Activated naive CD8-positive, alpha-beta T cell treated with anti-CD3 and anti-CD28 coated beads, Interleukin-2, amount 10 ng/mL, durations not matched to agents 7 days and 5 days (primary cell): ENCODE measurements at places on chromosomes 1 and 21.

DNA sequence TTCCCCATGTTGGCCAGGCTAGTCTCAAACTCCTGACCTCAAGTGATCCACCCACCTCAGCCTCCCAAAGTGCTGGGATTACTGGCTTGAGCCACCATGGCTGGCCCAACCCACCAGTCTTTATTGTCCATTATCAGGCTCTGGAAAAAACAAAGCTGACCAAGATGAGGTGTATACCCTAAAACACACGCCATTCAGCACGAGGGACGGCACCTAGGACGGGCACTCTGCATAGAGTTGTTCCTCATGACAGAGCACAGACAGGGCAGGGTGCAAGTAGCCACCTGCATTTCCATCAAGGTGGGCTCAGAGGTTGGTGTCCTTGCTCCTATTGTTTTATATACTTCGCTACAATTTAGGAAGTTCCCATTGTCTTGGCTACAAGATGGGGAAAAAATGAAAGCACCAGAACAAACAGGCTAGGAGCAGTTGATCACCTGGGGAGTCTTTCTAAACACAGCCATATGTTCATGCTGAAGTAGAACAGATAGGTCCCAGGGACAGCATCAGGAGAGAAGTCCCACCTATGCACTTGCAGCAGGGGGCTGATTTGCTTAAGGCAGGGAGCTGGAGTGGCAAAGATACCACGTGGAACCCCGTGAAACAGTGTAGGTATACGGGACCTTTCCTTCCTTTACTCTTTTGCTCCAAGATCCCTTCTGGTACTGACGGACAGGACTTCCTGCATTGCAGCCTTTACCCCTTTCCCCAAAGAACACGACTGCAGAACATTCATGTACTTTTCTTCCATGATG lies 4.5 kb downstream of the KRTCAP2 start:
- no peak overlapping the region for H3K27ac ChIP-seq
- no peak overlapping the region for H3K4me3 ChIP-seq
- peaks cover 26% of the 10 kb centered on the region for H3K4me1 ChIP-seq
- H3K27me3 ChIP-seq, result no peaks in the 10 kb centered on the region

- H3K4me1 ChIP-seq, result no peaks in the 10 kb centered on the region
- H3K27me3 ChIP-seq, result peaks cover 12% of the 10 kb centered on the region
- no peak overlapping the region for H3K4me3 ChIP-seq
- H3K27ac ChIP-seq, result no peak overlapping the region
Observed at GRCh38 chr1:36628804-36629203, 146.1 kb upstream of the CSF3R start.

DNA sequence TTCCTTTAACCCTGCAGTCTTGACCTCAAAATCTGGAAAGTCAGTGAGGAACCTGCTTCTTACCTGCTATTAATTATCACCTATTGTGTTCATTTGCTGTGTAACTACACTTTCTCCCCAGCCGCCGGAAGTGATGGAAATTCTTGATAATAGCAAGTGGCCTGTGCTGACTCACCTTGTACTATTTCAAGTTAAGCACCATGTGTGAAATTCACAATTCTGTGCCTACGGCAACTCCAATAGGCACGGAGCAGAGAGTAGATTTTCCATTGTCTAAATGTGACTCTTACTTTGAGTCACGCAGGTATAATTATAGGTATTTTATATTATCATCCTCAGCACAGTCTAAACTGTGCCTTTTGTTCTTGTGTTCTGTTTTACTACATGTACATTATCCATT lies 466.8 kb downstream of the KIF26B start:
- H3K27me3 ChIP-seq, result peaks cover 2% of the 10 kb centered on the region
- DNase-seq, result no peak
- no peaks in the 10 kb centered on the region for H3K36me3 ChIP-seq

DNA sequence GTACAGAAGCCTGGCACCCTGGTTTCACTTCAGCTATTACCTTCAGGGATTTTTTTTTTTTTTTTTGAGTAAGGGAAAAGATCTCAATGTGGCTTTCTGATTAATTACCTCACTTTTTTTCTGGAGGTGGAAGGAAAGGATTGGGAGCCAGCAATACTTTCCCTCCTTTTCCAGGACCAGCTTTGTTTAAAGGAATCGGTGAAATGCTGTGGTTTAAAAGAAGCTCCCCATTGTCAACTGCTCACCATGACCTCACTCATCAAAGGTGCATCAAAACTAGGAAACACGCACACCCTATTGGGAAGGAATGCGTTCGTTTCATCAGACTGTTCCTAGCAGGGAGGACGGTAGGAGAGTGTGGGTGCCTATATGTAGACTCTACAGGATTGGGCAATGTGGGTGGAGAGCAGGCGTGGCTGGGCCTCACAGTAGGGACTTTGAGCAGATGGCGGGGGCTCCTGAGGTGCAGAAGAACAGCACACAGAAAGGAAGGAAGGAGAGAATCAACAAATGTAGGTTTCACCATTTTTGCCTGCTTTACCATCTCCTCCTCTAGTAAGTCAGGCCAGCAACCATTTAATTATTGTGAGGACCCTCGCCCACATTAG lies 13.0 kb downstream of the PHGDH start:
- no peak for DNase-seq
- H3K4me3 ChIP-seq, result no peak overlapping the region
- H3K27ac ChIP-seq, result no peak overlapping the region
- peaks cover 25% of the 10 kb centered on the region for H3K36me3 ChIP-seq
- H3K27me3 ChIP-seq, result no peaks in the 10 kb centered on the region
- H3K4me1 ChIP-seq, result peaks cover 6% of the 10 kb centered on the region

DNA sequence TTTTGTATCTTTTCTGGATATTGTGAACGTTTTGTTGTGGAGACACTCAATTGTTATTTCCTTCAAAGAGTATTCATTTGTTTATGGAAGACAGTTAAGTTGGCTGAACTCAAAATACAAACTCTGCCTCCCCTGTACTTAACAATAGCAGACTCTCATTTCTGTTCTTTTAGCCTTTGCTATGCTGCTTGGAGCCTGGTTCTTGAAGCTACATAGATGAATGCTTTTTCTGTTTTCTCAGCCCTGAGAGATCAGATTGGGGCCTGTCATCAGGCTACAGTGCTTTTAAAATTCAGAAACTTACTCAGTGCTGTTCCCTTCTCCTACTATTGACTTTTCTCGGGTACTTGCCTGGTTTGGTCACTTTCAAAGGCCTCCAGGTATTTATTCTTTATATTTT lies 215.7 kb upstream of the LYPLAL1 start:
- peaks cover 1% of the 10 kb centered on the region for H3K27me3 ChIP-seq
- no peaks in the 10 kb centered on the region for H3K4me1 ChIP-seq
- no peak overlapping the region for H3K27ac ChIP-seq
- H3K36me3 ChIP-seq, result no peaks in the 10 kb centered on the region
- no peak for DNase-seq

GRCh38 chr1:85327759-85328158 lies 51.3 kb upstream of the BCL10 start:
- DNase-seq, result no peak
- no peaks in the 10 kb centered on the region for H3K4me1 ChIP-seq
- no peaks in the 10 kb centered on the region for H3K36me3 ChIP-seq
- no peak overlapping the region for H3K27ac ChIP-seq

GRCh38 chr1:79293611-79294010 lies 287.1 kb upstream of the ADGRL4 start:
- H3K4me1 ChIP-seq, result no peaks in the 10 kb centered on the region
- no peaks in the 10 kb centered on the region for H3K27me3 ChIP-seq
- no peak overlapping the region for H3K4me3 ChIP-seq
- DNase-seq, result no peak
- no peaks in the 10 kb centered on the region for H3K36me3 ChIP-seq

GRCh38 chr1:67726224-67726623 lies 41.2 kb downstream of the GADD45A start:
- no peaks in the 10 kb centered on the region for H3K4me1 ChIP-seq
- H3K4me3 ChIP-seq, result no peak overlapping the region
- H3K36me3 ChIP-seq, result no peaks in the 10 kb centered on the region

DNA sequence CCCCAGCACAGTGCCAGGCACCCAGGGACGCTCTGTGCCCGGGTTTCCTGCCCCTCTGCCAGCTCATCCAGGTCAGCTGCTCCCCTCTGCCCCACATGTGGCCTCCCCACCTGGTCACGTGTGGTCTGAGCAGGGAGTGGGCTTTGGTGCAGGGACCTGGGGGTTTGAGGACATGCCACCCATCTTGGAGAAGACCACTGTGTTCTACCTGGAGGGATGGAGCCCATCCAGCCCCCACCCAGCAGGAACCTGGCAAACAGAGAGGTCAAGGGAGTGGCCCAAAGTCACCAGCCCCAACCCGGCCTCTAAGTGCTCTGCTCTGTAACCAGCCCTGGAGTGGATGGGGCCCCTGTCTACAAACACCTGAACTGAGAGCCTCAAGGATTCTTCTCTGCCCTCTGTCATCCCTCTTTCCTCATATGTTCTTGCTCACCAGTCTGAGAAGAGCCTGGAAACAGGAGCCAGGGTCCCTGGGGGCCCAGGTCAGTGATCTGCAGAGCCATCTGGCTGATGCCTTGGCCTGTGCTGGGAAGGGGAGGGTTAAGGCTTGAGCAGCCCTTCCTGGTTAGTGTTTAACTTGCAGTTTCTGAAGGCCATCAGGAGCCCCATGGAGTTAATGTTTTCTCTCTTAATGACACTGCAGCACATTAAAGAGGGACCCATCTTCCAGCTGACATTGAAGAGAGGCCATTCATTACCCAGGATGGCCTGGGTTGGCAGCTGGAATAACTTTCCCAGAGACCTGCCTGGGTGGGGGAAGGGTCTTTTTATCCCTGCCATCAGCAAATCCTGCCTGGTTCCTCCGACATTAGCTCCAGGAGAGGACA lies 235.4 kb downstream of the PTPRU start:
- no peak overlapping the region for H3K27ac ChIP-seq
- no peak overlapping the region for H3K4me3 ChIP-seq
- no peaks in the 10 kb centered on the region for H3K36me3 ChIP-seq
- H3K4me1 ChIP-seq, result no peaks in the 10 kb centered on the region
- H3K27me3 ChIP-seq, result peaks cover 27% of the 10 kb centered on the region

GRCh38 chr1:29657816-29658215 lies 421.5 kb downstream of the PTPRU start:
- H3K36me3 ChIP-seq, result no peaks in the 10 kb centered on the region
- peaks cover 18% of the 10 kb centered on the region for H3K27me3 ChIP-seq
- no peak for DNase-seq
- H3K4me3 ChIP-seq, result no peak overlapping the region
- H3K4me1 ChIP-seq, result no peaks in the 10 kb centered on the region
- H3K27ac ChIP-seq, result no peak overlapping the region

- H3K27ac ChIP-seq, result peak overlapping the region; percentile 98
- peaks cover 26% of the 10 kb centered on the region for H3K36me3 ChIP-seq
- DNase-seq, result peak; percentile 56
- H3K4me3 ChIP-seq, result peak overlapping the region; percentile 95
- peaks cover 63% of the 10 kb centered on the region for H3K4me1 ChIP-seq
Observed at GRCh38 chr1:206471415-206471801, 1.1 kb downstream of the IKBKE start.

- peaks cover 8% of the 10 kb centered on the region for H3K27me3 ChIP-seq
- H3K27ac ChIP-seq, result no peak overlapping the region
- no peak overlapping the region for H3K4me3 ChIP-seq
- no peak for DNase-seq
- no peaks in the 10 kb centered on the region for H3K4me1 ChIP-seq
- H3K36me3 ChIP-seq, result no peaks in the 10 kb centered on the region
Observed at GRCh38 chr1:60936163-60936562, 146.2 kb upstream of the NFIA start.

DNA sequence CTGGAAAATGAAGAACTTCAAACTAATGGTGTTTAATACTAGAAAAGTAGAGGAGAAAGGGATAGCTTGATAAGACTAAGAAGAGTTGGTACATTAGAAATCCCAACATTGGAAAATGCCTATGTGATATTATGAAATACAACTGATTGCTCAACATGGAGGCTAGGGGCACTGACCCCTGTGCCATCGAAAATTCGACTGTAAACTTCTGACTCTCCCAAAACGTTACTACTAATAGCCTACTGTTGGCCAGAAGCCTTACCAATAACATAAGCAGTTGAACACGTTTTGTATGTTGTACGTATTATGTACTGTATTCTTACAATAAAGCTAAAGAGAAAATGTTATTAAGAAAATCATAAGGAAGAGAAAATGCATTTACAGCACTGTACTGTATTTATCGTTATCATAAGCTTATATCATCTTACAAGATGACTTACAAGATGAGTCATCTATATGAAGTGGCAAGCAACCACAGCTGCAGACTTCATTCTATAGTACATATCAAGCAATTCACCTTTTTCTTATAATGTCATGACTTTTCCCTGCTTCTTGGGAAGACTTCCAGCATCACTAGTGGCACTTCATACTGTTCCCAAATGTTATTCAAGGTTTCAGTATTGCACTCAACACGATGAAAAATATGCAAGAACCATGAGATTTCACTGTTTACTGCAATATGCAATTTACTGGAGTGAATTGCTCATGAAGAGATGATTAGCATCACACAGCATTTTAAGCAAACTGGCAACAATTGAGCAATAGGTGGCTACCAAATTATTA lies 12.9 kb upstream of the CTSK start:
- H3K4me3 ChIP-seq, result no peak overlapping the region
- no peaks in the 10 kb centered on the region for H3K27me3 ChIP-seq
- no peak overlapping the region for H3K27ac ChIP-seq
- no peaks in the 10 kb centered on the region for H3K4me1 ChIP-seq
- H3K36me3 ChIP-seq, result peaks cover 24% of the 10 kb centered on the region

DNA sequence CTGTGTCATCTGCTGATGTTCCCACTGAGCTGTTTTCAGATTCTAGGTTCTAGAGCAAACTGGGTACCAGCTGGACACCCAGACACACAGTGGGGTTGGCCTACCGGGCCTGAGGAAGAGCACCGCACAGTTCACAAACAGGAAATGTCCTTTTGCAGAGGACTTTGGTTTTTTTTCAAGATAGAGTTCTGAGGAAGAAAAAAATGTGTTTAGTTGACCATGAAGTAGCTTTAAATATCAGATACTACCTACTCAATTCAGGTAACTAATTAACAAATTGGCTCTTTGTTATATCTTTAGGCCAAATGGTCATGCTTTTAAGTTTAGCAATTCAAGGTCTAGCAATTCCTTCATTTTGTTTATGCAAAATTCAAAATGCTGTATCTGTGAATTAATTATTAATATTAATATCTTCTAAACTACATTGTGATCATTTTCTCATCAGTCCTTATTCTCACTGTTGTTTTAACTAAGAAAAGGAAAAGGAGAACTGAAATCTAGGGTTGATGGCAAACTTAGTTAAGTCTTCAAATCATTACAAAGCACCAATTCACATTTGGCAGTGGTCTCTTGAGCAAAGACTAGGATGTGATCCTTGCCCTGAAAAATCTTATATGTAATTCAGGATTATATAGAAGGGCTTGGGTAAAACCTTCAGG lies 17.2 kb upstream of the NCF2 start:
- no peak overlapping the region for H3K4me3 ChIP-seq
- DNase-seq, result no peak
- peaks cover 12% of the 10 kb centered on the region for H3K4me1 ChIP-seq
- H3K27ac ChIP-seq, result no peak overlapping the region
- no peaks in the 10 kb centered on the region for H3K36me3 ChIP-seq
- H3K27me3 ChIP-seq, result peaks cover 23% of the 10 kb centered on the region

DNA sequence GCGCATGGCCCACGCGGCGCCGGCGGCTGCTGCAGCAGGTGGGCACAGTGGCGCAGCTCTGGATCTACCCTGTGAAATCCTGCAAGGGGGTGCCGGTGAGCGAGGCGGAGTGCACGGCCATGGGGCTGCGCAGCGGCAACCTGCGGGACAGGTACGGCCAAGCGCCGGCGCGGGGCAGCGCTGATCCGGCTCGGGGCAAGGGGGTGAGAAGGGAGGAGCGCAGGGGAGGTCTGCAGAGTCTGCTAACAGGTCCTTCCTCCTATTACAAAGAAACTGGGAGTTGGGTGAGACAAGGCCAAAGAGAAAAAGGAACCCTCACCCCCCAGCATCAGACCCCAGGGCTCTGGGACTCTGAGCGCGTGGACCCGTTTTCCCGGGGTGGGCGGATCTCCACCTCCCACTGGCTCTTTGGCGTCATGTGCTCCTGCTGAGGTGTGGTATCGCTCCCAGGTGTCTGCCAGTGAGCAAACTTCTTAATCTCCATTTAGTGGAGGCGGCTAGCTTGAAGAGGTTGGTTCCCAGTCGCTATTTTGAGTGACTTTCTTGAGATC lies 431 bp downstream of the MTARC1 start:
- no peaks in the 10 kb centered on the region for H3K36me3 ChIP-seq
- DNase-seq, result no peak
- H3K4me1 ChIP-seq, result no peaks in the 10 kb centered on the region
